ENCODE measurements at places on chromosomes 13 and 19.

- DNase-seq = no peak
Observed at GRCh38 chr13:73952648-73953047, 181.6 kb downstream of the KLF12 start.

DNA sequence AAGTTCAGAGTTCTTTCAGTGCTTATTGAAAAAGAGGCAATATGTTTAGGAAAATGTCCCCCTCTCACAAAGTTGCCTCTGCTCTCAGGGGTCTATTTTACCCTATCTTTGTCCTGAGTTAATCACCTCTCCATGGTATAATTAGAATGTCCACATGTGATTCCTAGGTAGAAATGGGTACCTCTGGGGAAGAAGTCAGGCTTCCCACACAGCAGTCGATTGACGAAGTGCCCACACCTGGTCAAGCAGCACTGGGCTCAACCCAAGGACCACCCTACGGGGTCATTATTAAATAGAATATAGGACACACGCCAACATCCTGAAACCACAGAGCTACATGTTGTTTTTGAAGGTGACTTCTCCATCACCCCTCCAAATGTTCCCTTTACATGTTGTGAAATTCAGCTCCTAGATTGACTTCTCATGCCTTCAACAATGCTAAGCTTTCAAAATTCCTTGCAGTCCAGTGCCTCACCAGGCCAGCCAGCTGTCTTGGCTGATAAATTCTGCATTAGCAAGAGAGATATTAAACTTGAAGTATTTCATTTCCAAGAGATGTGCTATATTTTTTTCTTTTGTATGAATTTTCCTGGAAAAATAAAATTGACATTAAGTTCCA lies 43.6 kb upstream of the FAM124A start:
- no peak for DNase-seq

DNA sequence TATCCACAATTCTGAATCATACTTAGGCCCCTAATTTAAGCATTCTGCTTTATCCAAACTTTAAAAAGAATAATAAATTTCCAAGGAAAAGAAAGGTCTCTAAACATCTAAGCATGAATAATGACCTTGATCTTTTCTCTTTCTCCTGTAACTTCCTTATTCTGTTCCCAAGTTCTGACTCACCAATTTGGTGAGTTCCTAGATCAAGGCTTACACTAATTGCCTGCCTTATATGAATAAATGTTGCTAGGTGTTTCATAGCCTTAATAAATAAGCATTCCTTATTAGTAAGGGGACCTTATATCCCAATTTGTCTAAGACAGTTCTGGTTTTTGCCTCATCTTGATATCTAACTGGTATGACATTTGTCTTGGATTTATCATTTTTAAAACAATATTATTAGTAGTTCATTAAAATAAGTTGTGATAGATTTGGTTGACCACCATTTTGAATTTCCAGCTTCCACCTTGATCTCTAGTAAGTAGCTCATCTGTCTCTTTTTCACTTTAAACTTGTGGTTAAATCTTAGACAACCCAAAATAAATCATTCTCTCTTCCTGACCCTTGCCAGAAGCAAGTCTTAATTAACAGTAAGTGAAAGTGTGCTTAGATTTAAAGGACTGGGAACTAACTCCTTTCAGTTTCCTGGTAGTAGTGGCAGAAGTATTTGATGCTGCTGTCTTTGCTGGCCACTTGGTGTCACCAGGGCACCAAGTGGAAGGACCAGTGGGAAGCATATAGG lies 121.2 kb upstream of the MLNR start:
- DNase-seq = peak; percentile 7

GRCh38 chr13:104949840-104950740 lies 1585.4 kb downstream of the EFNB2 start:
- DNase-seq = no peak

- DNase-seq = no peak
Observed at GRCh38 chr19:51507640-51508058, 6.0 kb upstream of the SIGLEC12 start.

DNA sequence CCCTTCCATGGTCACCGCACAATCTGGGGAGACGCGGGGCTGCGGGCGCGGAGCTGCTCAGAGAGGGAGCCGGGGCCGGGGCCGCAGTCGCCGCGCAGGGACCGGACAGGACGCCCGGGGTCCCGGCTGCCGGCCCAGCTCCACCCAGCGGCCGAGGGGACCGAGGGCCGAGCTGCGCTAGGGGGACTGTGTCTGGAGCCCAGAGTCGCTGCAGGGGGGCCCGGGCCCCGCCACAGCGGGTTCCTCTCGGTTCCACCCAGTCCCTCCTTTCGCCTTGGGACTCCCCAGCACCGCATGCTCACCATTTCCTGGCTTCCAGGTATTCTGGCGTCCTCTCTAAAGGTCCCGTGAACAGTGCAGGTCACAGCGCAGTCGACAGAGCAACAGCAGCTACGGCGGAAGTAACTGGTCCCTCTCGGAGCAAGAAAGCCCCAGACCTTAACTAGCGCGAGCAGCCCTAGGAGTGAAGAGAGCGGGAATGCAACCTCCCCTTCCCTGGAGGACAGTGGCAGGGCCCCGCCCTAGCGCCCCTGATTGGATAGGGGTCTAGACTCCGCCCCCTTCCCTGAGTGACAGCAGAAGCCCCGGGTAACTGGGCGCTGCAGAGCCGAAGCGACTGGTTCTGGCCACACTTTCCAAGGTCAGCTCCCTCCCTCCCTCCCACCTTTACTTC lies at the start of gene ZNF878:
Gene ZNF878 (minus strand): TSS at position 465 of the 673 bp plus-strand sequence. CDS start 160 bp downstream, at position 305.
- peak; percentile 94 for DNase-seq

GRCh38 chr19:5231857-5232678 lies 108.5 kb downstream of the PTPRS start:
- DNase-seq = no peak

- DNase-seq = peak; percentile 15
Observed at GRCh38 chr19:33740811-33741396, 55.8 kb upstream of the KCTD15 start.

DNA sequence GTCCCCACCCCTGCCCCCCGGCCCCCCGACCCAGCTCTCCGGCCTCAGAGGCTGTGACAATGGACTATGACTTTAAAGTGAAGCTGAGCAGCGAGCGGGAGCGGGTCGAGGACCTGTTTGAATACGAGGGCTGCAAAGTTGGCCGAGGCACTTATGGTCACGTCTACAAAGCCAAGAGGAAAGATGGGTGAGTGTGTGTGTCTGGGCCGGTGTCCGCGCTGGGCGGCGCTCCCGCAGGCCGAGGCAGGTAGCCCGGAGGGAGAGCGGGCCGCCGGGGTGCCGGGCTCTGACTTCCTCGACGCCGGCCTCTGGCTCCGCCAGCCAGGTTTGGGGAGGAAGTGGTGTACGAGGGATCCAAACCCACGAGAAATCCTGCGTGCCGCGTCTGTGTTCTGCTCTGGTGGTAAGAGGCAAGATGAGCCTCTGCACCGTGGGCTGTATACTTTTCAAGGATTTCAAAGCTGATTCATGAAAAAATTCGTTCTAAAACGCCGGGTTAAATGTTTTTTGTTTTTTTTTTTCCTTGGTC lies 718 bp downstream of the CDK8 start:
- peak; percentile 71 for DNase-seq

DNA sequence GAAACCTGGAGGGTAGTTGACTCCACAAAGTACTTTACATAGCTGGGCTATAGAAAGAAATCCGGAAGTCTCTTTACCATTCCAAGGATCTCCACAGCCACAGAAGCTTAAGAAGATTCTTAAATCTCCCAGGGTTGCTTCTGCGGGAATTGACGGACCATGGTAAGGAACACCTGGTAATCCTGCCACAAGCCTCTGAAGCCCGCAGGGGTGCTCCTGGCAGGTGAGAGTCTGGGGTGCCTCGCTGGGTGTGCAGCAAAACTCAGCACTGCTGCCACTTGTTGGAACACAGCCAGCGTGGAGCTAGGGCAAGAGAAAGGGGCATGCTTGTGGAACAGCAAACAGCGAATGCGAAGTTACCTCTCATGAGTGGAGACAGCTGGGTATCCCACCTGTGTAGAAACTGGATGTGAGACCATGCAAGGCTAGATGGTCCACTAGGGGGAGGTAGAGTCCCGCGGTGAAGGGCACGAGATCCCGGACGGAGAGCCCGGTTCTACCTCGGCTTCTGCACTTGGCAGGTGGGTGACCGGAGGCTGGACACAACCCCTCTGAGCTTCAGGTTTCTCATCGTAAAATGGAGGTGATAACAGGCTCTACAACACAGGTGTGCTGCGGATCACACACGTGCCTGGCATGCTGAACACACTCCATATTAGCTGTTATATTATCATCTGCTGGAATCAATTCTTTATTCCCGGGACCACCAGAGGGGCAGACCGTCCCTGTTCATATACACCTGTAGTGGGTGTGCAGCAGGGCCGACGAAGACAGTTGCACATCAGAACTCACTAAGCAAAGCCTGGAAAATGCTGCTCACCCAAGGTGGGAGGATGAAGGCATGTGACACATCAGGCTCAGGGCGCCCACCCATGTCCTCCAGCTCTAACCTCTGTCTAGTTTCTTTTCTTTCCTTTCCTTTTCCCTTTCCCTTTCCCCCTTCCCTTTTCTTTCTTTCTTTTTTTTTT lies 24.1 kb upstream of the UBAC2 start:
- DNase-seq = peak; percentile 91

DNA sequence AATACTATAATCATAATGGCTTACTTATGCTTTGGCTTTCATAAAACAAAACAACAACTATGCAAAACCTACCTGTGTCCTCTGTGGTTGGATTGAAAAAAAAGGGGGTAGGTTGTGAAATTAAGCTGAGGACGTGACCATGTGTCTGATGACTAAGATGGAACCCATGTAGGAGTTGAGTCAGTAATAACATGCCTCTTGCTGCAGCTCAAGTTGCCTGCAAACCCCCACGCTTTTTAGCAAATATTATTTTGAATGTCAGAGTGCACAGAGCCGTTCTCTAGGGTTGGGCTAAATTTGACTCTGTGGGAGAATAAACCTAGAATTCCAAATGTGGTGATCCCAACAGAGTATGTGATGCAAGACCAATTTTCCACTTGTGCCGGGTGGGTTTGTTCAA lies 209.3 kb downstream of the KCNRG start:
- DNase-seq = no peak

GRCh38 chr19:21468791-21469190 lies 36.6 kb upstream of the ZNF429 start:
- peak; percentile 25 for DNase-seq

GRCh38 chr19:29545866-29546582 lies 20.2 kb downstream of the VSTM2B start:
- no peak for DNase-seq

- no peak for DNase-seq
Observed at GRCh38 chr13:24104723-24105122, 55.8 kb upstream of the SPATA13 start.

GRCh38 chr19:2574971-2575630 lies 99.2 kb downstream of the GADD45B start:
- no peak for DNase-seq

DNA sequence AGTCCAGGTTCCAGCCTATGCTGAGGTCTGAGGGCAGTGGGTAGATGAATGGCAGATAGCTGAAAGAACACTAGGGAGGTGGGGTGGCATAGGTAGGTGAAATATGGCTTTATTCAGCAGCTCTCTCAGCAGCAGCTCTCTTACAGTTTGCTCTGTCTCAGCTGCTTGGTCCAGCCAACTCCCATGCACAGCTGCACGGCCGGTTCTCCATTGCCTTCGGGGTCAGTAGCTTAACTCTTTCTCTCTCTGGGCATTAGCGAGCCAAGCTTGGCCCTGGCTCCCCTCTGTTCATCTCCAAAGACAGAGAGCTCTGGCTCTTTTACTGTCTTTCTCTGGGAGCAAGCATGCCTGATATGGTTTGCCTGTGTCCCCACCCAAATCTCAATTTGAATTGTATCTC lies 151.9 kb downstream of the MYO16 start:
- DNase-seq = no peak

DNA sequence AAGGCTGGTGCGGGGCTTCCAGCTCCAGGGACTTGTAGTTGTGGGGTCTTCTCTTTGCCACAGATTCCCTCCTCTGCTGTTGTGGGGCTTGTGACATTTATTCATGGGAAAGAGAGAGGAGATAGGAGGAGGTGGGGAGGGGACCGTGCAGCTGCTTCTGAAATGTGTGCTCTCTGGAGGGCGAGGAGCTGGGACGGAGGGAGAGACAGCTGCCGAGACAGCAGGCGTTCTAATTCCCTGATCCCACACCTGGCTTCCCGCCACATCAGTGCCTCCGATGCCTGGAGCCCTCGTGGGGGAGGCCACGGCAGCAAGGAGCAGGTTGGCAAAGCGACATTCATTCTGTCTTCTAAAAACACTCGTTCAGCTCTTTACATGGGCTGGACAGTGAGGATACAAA lies 164.4 kb downstream of the USP12 start:
- DNase-seq = peak; percentile 87

DNA sequence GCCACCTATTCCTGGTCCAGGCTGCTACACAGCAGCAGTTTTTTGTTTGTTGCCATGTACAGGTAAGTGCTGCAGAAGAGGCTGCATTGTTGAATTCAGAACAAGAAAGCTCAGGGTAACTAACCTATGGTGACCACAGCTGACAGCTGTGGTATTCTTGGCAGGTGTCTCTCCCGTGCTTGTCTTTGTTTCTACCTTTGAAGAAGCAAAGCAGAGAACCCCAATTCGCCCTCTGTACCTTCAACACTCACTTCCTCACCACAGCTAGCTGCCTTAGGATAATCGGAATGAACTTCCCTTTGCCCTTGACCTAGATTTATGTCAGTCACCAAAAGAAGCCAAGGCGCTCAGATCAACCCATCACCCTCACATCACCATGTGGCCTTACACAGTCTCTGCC lies 1703.3 kb upstream of the SLC10A2 start:
- DNase-seq = no peak

DNA sequence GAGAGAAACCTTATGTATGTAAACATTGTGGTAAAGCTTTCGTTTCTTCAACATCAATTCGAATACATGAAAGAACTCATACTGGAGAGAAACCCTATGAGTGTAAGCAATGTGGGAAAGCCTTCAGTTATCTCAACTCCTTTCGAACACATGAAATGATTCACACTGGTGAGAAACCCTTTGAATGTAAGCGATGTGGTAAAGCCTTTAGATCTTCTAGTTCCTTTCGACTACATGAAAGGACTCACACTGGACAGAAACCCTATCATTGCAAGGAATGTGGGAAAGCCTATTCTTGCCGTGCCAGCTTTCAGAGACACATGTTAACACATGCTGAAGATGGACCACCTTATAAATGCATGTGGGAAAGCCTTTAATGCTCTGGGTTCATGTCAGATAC lies 24.7 kb downstream of the ZNF136 start:
- DNase-seq = no peak

DNA sequence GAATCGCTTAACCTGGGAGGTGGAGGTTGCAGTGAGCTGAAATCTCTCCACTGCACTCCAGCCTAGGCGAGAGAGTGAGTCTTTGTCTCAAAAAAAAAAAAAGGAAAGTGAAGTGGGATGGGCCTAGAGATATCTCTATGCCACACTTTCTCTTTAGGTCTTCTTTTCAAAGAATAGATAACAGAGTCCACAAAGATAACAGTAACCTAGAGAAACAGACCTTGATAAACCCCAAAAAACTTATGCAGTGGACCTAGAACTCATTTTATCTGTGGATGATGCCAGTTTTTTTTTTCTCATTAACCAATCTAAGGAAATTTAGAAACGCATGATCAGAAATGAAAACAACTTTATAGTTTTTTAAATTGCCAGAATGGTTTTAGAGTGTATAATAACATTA lies 227.4 kb downstream of the LHFPL6 start:
- DNase-seq = no peak

All from NCI-H82 (cell line).